Non-pigmented ciliary epithelial cell (primary cell): ENCODE measurements at places on chromosomes 2 and 18.

DNA sequence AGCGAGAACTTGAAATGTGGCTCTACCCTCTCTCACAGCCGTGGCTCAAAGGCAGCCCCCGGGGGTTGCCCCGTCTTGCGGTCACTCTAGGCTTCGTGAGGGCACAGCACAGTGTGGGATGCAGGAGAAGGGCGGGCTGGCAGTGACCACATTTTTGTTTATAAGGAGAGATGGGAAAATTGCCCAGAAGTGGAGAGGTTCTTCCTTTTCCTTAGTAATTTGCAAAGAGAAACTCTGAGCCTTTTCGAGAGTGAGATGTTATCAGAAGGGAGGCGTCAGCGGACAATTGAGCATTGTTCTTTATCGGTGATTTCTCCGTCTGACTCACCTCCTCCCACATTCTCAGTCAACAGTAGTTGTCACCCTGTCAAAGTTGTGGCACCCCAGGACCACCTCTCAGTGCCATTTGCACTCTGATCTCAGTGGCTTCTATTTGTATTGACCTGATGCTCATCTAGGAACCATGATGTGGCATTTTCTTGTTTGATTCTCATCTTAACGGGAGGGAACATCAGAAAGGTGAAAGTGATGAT is 89.6 kb downstream of the ACAA2 start:
- no peak for DNase-seq

DNA sequence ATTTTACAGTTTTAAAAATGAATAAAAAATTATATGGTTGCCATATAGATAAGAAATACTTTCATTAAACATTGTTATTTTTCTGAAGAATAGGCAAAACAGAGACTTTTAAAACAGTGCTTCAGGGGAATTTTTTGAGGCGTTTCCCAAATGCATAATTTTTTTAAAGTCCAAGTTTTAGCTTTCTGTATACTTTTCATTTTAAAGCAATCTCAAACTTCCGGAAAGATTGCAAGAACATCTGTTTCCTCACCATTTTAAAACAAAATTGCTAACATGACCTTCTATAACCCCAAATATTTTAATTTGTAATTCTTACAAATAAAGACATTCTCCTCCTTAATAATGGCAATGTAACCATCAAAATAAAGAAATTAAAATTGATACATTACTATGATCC is 15.1 kb upstream of the MBD2 start:
- no peak for DNase-seq

DNA sequence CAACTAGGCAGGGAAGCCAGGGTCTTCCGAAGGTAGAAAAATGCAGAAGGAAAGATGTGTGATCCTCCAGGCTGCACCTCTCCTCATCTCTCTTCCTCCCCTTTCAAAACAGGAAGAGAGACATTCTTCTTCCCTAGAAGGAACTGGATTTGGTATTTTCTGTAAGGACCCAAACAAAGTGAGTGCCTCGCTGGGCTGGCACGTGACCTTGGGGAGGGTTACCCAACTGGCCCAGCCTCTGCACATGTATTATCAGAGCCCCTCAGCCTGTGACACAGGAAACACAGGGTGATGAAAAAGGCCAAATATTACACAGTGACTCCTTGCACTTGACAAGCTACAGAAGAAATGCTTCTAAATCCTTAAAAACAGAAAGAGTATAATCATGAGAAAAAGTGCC is 2.3 kb downstream of the HJURP start:
- no peak for DNase-seq

- no peak for DNase-seq
Measured at GRCh38 chr18:75068682-75069435, 140.1 kb downstream of the PTGR3 start.

- no peak for DNase-seq
Measured at GRCh38 chr2:37558623-37559022, 112.8 kb downstream of the CDC42EP3 start.
